Activated T-helper 9 cell treated with anti-CD3 and anti-CD28 coated beads, Interleukin-2, amount 50 U/mL, for 16 hours (primary cell): ENCODE measurements at places on chromosomes 13 and 19.

DNA sequence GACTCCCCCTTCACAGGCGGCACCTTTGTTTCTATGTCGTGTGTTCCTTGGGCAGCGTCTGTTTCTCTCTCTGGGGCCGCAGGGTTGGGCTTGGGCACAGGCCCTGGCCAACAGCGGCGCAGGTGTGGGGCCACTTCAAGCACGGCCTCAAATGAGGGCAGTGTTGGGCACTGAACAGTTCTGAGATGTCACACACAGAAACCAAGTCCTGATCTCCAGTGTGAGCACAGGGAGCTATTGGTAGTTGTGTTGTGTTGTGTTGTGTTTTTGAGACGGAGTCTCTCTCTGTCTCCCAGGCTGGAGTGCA, 42.7 kb downstream of the GATAD2A start:
- no peak for DNase-seq

GRCh38 chr13:110270507-110270906, 36.5 kb downstream of the COL4A1 start:
- no peak for DNase-seq

- no peak for DNase-seq
Observed at GRCh38 chr19:39236527-39236926, 8.3 kb downstream of the IFNL3 start.

- DNase-seq, result no peak
Observed at GRCh38 chr13:79245937-79246577, 160.0 kb downstream of the RBM26 start.

- DNase-seq, result no peak
Observed at GRCh38 chr19:47507012-47507411, 7.9 kb downstream of the NAPA start.

DNA sequence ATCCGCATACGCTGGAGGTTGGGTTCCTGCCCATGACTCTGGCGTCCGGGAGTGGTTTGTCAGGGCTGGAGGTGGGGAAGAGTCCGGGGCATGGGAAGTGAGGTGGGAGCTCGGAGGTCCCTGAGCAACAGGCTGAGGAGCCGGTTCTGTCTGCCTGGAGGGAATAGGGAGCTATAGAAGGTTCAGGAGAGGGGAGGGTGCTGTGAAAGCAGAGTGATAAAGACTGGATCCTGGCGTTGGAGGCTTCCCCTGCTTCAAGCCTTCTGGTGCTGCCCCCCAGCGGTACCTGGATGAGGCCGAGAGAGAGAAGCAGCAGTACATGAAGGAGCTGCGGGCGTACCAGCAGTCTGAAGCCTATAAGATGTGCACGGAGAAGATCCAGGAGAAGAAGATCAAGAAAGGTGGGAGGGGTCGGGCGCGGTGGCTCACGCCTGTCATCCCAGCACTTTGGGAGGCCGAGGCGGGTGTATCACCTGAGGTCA, 2.6 kb downstream of the HMG20B start:
- no peak for DNase-seq

DNA sequence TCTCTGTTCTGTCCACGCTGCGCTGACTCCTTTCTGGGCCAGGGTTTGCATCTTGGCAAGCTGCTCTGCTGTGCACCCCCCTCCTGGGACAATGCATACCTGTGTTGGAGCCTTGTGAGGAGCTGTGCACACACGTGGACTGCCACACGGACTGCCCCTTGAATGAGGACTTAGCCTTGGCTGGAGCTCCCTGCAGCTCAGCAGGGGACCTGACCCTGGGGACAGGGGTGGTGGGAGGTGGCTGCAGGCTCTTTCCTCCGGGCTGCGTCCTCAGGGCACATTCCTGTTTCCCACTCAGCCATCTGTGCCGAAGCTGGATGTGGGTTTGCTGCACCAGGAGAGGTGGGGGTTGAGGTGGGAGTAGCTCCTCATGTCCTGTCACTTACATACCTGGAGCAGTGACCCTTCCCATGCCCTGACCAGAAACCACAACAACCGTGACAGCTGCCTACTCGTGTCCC, 8.2 kb downstream of the RAB11B start:
- no peak for DNase-seq

GRCh38 chr19:43782689-43783231, 2.0 kb upstream of the KCNN4 start:
- no peak for DNase-seq

- no peak for DNase-seq
Observed at GRCh38 chr19:30587869-30588268, 215.7 kb downstream of the ZNF536 start.

GRCh38 chr19:6021878-6022569, 44.1 kb upstream of the RANBP3 start:
- DNase-seq, result peak; percentile 50

DNA sequence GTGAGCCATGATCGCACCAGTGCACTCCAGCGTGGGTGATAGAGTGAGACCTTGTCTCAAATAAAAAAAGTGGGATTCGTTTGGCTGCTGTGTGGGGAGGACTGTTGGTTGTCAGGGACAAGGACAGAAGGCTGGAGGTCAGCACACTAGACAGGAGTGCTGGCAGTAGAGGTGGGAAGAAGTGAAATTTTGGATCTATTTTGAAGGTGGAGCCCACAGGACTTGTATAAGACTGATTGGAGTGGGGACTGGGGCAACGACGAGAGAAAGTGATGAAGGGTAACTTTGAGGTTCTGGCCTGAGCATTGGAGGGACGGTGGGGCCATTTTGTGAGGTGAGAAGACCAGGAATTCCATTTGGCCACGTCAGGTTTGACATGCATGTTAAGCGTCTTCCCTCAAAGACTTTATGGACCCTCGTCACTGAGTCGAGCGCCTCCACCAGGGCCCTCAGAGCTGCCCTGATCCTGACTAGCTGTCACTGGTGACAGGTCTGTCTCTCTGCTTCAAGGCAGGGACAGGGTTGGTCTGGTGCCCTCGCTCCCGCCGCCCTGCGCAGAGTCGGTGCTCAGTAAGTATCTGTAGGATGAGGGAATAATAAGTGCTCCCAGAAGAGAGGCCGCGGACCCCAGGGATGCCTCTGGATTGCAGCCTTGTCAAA, 673 bp downstream of the CTU1 start:
- no peak for DNase-seq

- DNase-seq, result no peak
Observed at GRCh38 chr13:74444864-74445479, 310.8 kb upstream of the KLF12 start.

GRCh38 chr13:23751195-23751594, 138.0 kb downstream of the MIPEP start:
- DNase-seq, result no peak

DNA sequence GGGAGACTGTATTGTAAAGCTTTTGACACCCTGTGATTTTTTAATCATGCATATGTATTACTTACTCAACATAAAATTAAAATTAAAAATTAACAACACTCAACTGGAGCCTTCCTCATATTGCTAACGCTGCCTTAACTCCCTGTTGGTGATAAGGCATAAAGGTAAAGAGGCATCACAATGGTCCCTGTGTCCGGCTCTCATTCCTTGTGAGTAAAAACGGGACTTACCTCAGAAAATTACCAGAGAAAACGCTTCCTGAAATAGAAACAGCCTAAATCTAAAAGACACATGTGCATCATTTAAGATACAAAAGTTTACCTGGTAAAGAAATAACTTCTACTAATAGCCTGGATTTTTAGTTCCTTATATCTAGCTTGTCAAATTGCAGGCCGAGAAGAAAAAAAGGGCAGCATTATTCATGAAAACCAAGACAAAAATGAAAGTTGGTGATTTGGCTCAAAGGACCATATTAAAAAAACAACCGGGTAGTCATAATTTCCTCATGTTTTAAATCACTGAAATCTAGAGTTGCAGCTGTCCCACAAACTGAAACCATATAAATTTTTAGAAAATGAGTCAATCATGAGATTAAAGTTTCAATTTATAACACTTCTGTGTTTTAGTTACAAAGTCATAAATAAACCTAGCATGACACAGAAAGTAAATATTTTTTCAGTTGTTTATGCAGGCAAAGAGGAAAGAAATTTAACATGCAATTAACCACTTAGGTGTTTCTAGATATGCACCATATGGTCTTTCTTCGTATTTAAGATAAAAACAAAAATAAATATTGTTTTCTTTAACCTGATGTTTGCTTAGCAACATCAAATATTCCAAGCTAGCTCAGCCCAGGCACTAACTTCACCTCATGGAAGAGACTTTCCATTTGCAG, 94.7 kb downstream of the MIPEP start:
- no peak for DNase-seq

GRCh38 chr13:43285933-43286597, 262.7 kb downstream of the DNAJC15 start:
- no peak for DNase-seq

DNA sequence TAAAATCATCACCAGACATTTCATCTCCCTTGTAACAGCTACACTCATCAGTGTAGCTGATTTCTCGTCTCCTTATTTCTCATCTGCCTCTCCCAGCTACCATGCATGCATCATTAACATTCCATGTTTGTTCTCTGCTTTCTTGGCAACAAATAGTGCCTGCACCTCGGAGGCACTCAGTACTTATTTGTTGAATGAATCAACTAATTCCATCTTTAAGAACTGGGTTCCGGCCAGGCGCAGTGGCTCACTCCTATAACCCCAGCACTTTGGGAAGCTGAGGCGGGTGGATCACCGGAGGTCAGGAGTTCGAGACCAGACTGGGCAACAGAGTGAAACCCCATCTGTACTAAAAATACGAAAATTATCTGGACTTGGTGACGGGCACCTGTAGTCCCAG, 63.9 kb upstream of the GTF3A start:
- DNase-seq, result no peak

- no peak for DNase-seq
Observed at GRCh38 chr13:91369441-91369831, 21.9 kb downstream of the MIR17HG start.

DNA sequence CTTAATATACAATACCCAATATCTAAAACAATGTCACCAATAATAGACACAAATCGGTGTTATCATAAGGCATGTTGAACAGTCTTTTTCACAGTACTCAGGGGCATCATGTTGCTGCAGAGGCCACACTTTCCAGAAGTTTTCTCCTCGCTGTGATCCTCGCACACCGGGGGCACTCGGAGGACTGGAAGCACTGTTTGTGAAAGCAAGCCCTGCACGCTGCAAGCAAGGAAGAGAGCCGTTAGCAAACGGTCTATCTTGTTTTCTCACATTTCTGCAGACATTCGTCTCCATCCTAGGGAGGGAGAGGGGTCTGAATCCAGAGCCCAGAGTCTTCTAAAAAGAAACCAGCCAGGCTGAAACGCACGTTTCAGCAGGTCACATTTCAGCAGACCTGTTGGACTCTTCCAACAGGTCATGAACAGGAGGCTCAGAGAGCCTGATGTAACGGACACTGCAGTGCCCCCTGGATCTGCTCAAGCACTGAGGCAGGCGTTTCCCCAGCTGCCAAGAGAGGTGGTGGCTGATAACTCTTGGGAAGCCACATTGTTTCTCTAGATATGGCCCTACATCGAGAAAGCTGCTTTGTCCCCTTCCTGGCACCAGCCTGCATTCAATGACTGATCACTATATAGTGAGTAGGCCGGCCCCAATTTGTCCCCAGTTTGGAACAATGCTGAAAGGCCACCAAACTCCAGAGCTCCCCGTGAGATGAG, 43.6 kb downstream of the RUBCNL start:
- no peak for DNase-seq

DNA sequence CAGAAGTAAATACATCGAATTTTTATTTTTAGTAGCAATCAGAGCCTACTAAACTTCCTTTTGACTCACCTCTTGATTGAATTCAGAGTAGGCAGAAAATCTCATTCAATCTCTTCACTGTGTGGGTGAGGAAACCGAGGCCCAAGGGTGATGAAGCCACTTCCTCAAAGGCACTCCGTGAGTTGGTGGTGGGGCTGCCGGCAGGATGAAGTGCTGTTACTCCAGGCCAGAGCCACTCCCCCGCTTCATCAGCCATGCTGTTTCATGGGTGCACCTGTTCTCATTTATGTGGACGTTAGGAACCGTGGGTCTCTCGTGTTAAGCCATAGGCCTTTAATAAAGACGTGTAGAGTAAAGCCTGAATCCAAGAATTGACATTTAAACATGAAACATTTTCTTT, 13.2 kb downstream of the ING1 start:
- peak; percentile 42 for DNase-seq

DNA sequence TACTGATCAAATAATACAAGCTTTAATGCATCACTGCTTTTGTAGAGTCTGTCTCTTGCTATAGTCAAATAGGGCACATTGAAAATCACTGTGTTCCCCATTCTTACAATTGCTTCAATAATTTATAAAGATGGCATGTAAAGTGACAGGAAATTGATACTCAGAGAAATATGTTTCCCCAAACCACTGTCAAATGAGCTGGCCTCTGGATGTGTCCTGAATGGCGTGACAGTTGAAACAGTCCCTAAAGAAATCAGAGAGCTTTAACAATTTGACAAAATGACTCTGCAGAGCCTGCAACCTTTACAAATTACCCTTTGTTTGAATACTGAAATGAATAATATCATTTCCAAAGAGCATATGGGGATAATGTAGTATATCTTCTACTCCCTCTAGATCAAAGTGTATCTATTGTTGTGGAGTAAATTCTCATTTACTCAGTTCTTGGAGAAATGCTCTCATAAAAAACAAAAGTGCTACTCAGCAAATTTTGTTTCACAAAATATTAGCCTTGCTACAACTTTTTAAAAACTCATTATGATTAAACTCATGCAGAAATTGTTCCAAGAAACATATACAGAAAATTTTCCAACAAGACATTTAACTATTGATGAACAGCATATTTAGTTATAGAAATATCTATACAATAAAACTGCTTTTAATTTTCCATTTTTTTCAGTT, 763.2 kb upstream of the SPRY2 start:
- no peak for DNase-seq

DNA sequence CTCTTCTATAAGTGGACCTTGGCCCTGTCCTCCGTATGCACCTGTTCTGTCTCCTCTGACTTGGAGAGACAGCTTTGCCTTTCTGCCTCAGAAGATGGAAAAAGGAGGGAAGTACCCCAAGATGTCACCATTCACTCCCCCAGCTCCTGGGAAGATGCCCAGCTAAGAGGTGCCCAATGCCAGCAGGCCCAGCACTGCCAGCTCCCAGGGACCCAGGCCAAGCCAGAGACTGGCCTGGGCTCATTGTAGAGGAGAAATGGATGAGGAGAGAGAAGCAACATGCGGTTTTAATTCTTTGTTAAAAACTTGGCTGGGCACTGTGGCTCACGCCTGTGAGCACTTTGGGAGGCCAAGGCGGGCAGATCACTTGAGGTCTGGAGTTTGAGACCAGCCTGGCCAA, 111.5 kb upstream of the ZNF507 start:
- DNase-seq, result no peak

GRCh38 chr19:46065486-46066071, 24.8 kb upstream of the IGFL4 start:
- no peak for DNase-seq
